ENCODE measurements at places on chromosomes 6 and 20.

DNA sequence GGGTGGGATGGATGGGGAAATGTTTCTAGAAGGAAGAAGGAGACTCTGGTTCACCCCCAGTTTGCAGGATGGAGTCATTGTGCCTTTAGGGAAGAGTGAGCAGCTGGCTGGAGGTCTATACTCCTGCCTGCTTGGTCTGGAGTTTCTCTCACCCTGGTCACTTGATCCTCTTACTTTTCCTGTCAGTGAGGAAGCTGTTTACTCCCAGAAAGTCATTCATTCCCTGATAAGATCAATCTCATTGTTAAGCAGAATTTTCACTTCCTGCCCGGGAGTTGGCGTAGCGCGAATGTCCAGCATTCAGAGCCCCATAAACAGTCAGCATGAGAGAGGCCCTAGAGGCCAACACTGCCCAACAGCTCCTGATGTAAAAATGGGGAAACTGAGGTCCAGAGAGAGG is 70.4 kb upstream of the SIRPA start:
- no peak for DNase-seq

- no peak for DNase-seq
Measured at GRCh38 chr6:498795-499231, 107.3 kb downstream of the IRF4 start.

- no peak for DNase-seq
Measured at GRCh38 chr6:108735310-108736001, 112.8 kb upstream of the ARMC2 start.

DNA sequence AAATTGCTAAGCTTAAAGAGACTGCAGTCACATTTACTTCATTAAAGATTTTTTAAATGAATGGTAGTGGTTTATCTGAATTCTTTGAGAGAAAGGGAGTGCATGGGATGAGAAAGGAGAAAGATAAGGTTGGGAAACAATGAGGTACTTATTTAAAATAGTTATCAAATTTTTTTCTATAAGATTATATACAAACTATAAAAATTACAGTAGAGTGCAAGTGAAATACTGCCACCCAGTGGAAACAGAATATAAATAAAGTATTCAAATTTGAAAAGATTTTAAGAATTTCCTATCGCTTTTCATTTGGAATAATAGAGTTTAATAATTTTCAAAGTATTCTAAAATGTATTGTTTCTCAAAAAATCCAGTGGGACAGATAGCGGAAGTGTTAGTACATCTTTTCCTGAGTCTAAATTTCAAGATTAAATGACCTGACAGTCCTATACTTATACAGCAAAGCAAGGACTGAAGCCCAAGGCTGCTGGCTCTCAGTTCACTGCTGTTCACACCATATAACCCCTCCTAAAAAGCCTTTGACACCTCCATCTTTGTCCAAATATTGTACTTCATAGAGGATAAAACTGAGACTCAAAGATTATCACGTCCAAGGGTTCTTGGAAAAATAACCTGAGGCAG is 31.1 kb downstream of the EPM2A start:
- DNase-seq, result no peak

DNA sequence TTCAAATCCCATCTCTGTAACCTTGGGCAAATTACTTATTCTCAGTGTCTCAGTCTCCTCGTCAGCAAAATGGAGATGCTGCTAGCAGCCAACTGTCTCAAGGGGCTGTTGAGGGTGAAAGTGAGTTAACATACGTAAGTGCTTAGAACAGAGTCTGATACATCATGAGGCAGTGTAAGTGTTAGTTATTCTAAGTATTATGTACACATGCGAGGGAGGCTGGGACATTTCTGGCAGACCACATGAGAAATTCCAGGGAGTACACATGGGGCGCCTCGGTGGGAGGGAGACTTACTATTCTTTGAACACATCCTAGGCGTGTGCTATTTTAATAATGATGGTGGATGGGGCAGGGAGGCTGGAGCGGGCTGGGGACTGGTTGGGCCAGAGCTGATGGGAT is 99.1 kb downstream of the DLGAP4 start:
- no peak for DNase-seq

DNA sequence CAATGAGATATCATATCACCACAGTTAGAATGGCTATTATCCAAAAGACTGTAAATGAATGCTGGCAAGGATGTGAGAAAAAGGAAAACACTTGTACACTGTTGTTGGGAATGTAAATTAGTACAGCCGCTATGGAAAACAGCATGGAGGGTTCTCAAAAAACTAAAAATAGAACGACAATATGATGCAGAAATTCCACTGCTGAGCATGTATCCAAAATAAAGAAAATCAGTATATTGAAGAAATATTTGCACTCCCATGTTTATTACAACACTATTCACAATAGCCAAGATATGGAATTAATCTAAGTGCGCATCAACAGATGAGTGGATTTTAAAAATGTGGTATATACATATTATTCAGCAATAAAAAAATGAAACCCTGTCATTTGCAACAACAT is 898.9 kb upstream of the MAN1A1 start:
- DNase-seq, result no peak

GRCh38 chr20:33995053-33995831 is 1.5 kb downstream of the RALY start:
- no peak for DNase-seq

- no peak for DNase-seq
Measured at GRCh38 chr20:15333170-15333569, 995.8 kb upstream of the FLRT3 start.

DNA sequence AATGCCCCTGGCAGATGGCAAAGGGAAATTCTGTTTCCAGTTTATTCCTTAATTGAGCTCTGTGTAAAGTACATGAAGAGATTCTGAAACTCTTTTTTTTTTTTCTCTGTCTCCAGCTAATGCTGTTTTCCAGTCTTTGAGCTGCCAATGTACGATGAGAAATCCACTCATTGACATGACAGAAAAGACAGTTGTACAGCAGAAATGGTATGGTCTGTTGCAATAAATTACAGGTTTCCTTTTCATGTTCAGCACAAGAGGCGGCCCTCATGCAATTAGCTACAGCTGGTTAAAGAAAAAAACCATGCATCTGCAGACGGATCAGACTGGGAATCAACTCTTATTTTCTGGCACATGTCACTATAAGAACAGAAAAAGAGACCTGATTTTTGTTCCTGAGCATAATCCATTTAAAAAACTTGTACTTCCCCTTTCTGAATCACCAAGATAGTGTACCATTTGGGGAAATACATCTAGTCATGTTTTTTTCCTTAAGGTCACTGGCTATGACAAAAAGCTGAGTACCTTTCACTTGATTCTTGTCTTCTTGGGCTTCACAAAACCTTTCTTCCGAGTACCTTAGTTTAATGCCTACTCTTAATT is 289.8 kb upstream of the PREP start:
- DNase-seq, result no peak

GRCh38 chr6:20687494-20687893 is 153.2 kb downstream of the CDKAL1 start:
- no peak for DNase-seq

- DNase-seq, result no peak
Measured at GRCh38 chr6:1574083-1574761, 35.5 kb upstream of the FOXC1 start.

GRCh38 chr6:129598244-129599187 is 111.5 kb downstream of the ARHGAP18 start:
- DNase-seq, result no peak

- DNase-seq, result no peak
Measured at GRCh38 chr6:126040394-126040793, 54.1 kb downstream of the TRMT11 start.

- no peak for DNase-seq
Measured at GRCh38 chr20:24118034-24118433, 129.5 kb upstream of the GGTLC1 start.

- DNase-seq, result no peak
Measured at GRCh38 chr6:34475238-34475682, 9.4 kb downstream of the PACSIN1 start.

GRCh38 chr20:36791862-36792261 is 18.3 kb upstream of the DSN1 start:
- no peak for DNase-seq

DNA sequence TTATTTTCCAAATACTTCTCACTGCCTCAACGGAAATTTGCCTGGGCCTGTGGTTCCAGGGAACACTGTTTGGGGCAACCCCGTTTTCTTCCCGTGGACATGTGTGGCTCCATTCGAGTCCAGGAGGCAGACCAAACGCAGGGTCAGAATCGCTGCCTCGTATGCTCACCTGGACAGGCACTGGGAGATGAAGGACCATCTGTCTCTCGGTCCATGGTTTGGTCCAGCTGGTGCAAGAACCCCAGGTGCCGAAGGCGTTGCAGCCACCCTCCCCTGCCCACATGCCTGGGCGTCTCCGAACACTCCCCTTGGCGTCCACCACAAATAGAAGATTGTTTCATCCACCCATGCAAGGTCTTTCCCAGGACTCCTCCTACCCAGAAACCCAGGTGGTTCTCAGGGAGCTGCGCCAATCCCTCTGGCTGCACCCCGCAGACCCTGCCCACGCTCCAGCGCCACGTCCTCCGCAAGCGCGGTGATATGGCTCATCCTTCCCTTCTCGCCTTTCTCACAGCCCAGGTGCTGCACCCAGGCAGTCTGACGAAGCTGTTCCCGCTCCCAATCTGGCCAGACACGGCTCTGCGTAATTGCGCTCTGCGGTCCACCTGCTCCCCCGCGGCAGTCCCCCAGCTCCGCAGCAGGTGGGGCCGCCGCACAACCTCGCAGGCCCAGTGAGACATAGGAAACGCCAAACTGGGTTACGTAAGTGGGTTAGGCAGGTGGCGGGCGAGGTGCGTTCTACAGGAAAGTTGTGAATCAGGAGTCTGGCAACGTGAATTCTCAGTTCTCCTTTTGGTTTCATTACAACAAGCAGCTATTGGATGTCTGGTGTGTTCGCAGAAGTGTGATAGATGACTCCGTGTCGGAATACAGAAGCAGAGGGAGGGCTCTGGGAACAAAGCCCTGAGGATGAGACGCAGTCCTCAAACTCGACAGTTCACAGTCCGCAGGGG is 146.2 kb upstream of the ECI2 start:
- no peak for DNase-seq

DNA sequence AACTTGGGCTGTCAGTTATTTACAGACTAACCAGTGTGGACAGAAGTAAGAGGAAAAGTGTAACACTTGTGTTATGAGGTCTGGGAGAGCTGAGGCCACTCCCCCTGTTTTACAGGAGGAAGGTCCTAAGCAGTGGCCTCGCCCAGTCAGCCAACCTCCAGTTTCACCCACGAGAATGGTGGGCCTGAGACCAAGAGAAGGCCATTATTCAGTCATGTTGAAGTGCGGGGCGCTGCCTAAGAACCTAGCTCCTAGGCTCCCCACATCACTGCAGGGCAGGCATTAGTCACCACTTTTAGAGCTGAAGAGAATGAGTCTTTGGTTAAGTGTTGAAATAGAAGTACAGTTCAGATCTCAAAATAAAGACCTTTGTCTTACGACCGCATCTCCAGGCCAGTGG is 27.9 kb downstream of the CDYL start:
- no peak for DNase-seq

GRCh38 chr6:9140951-9141460 is 705.7 kb upstream of the SLC35B3 start:
- DNase-seq, result no peak

GRCh38 chr20:64030371-64031134 is 5.4 kb upstream of the C20orf204 start:
- no peak for DNase-seq

DNA sequence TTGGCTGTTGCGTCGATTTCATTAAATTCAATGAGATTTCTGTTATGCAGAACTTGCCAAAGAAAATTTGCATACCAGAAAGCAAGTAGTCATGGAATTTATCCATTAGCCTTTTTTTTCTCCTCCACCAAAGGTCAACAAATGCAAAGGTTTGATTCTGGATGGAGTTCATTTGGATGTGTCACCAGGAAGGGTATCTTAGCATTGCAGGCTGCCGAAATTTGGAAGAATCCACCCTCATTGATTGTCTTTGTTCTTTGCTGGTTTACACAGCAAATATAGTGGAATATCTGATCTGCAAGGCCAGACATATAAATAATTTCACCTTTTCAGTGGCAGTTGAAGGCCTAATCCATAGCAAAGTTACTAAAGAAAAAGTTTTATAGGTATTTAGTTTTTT is 229.4 kb upstream of the SLC35B3 start:
- DNase-seq, result no peak

DNA sequence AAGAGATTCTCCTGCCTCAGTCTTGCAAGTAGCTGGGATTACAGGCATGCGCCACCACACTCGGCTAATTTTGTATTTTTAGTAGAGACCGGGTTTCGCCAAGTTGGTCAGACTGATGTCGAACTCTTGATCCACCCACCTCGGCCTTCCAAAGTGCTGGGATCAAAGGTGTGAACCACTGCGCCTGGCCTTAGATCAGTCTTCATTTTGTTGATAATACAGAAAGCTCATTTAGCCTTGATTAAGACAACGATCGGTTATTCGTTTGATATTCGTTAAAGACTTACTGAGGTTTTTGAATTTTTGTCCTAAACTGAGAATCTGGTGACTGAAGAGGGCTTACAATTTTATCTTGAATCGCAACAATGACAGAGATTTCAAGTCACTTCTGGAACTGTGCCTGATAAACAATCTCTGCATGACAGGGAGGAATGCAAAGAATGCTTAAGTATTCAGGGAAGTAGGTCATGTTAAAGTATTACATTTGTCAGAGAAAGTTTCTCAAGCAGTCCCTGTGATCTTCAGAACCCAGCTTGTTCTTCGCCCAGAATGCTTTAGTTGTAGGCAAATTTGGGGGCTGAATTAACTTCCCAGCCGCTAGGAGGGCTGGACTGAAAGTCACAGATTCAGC is 14.8 kb downstream of the AKAP12 start:
- no peak for DNase-seq

- DNase-seq, result no peak
Measured at GRCh38 chr20:60013296-60014139, 55.3 kb downstream of the CDH26 start.

DNA sequence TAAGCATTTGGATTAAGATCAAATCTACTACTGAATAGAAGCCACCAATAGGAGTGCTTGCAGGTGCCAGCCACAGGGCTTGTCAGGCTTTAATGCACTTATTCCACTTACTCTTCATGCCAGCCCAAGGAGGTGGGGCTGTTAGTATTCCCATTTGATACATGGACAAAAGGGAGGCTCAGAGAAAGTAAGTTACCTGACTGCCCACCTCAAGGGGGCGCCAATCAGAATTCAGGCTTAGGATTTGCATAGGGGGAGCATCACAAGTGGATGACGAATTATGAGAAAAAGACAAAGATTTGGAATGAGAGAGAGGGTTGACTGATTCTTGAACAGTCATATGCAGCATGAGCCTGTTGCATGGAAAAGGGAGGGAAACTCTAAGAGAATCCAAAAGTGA is 188.4 kb upstream of the TSHZ2 start:
- no peak for DNase-seq

GRCh38 chr6:117548797-117549301 is 53.5 kb downstream of the GOPC start:
- DNase-seq, result no peak

GRCh38 chr20:59004493-59004762 is 2.6 kb downstream of the CTSZ start:
- DNase-seq, result no peak
